Central memory CD8-positive, alpha-beta T cell (primary cell): ENCODE measurements at places on chromosomes 3 and 15.

DNA sequence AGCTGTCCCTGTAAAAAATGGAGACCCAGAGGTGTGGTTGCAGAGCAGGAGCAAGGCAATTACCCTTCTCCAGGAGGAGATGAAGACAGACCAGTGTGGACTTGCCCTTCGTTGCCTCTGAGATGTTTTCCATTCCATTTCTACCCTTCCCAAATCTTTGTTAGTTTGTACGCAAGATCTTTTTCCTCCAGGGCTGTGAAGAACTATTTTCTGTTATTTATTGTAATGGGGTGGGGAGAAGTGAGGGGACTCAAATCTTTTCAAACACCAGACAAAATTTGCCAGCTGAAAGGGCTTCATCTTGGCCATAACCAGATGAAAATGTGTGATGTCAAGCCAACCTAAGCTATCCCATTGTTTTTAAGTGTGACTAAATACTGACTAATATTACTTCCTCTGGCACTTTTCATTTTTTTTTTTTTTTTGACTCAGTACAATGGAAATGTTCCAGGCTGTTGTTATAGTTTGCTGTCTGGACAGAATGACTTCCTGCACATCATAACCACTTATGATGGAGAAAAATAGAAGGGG is 271.3 kb upstream of the TPRG1 start:
- DNase-seq = no peak

GRCh38 chr3:30184091-30184810 is 422.1 kb upstream of the TGFBR2 start:
- no peak for DNase-seq

GRCh38 chr15:94234300-94234699 is 2.9 kb downstream of the MCTP2 start:
- DNase-seq = no peak

GRCh38 chr15:69072906-69073305 is 58.4 kb downstream of the NOX5 start:
- DNase-seq = no peak

- DNase-seq = no peak
Measured at GRCh38 chr3:53242155-53242554, 13.7 kb downstream of the TKT start.

DNA sequence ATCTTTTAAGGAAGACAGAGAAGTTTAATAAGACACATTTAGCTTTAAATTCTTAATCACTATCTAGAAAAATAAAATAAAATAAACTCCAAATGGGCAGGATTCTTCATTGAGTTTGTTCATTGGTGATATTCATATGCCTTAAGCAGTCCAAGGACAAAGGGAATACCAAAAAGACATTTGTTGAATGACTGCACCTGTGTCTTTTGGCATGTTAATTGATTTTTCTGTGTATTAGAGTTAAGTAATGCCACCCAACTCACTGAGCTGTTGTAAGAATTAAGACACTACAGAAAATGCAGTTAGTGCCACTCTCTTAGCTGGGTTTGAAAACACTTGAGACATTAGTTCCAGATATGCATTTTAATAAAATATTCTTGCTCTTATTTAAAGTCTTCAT is 683.6 kb upstream of the ROBO1 start:
- no peak for DNase-seq

GRCh38 chr3:108037770-108038169 is 53.1 kb downstream of the CD47 start:
- DNase-seq = no peak

DNA sequence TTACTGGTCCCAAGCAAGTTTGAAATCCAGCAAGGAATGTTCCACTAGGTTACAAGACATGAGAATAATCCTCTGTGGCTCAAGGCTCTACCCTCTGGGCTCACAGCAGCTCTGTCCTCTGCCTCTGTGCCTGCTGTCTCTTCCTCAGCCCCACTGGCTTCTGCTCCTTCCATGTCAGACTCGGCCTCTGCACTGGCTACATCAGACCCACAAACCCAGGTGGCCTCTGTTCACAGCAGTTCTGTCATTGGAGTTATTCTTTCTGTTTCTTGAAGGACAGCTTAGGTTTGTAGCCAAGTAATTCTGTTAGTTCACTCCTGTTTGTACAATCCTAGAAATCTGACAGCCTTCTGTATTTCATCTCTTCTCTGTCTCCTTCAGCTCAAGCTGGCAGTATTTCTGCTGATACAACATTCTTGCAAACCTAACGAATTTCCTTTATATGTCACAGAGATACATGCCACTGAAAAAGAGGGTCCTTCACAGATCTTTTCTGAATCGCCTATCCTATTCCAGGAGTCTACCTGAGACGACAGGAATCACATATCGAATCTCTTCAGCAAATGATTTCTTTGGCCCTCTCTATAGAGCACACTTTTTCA is 227.8 kb upstream of the PLSCR5 start:
- no peak for DNase-seq

DNA sequence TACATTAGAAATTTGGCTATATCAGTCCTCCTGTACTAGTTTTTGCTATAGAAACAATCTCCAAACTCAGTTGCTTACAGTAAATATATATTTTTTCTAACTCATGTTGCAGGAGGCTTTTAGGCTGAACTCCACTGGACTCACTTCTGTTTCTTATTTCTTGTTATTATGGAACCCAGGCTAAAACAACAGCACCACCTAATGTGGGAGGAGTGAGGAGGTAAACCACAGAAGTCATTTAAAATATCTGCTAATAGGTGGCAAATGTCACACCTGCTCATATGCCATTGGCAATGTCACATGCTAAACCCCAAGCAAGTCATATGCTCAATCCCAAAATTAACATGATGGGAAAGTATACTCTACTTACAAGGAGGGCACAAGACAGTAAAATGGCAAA is 462.2 kb downstream of the PLOD2 start:
- DNase-seq = no peak

DNA sequence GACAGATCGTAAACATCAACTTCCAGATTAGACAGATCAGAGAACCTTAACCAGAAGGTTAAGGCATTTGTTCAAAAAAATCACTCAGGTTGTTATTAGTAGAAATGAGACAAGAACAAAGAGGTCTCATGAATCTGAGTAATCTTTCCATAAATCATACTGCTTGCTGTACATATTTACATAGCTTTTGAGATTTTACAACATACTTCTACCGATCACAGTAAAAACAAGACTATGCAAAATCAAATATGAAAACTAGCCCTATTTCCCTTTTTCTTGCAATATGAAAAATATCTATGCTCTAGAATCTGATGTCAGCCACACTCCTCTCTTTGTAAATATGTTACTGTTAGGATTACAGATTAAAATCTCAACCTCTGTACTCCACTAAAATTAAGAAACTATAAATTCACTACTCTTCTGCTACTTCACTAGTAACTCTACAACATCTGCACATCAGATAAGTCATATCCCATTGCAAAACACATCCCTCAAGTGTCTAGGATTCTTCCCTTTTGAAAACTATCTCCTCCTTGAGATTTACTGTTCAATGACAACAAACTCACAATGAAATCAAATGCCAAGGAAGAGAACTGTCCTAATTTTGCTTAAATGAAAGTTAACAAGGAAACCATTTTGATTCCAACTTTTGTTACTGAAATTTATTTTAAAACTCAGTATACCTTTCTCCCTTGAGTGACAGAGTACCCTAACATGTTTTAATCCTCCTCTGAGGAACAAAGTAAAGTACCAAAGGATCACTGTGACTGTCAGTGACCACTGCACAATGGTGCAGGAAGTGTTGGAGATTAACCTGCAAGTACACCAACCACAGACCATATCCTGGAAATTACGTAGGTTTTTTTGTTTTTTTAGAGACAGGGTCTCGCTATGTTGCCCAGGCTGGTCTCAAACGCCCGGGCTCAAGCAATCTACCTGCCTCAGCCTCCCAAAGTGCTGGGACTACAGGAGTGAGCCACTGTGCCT is 12.8 kb downstream of the DCUN1D1 start:
- DNase-seq = no peak

- no peak for DNase-seq
Measured at GRCh38 chr3:14329116-14329830, 73.1 kb upstream of the SLC6A6 start.

GRCh38 chr15:65881766-65882434 is 12.6 kb downstream of the RAB11A start:
- DNase-seq = no peak

DNA sequence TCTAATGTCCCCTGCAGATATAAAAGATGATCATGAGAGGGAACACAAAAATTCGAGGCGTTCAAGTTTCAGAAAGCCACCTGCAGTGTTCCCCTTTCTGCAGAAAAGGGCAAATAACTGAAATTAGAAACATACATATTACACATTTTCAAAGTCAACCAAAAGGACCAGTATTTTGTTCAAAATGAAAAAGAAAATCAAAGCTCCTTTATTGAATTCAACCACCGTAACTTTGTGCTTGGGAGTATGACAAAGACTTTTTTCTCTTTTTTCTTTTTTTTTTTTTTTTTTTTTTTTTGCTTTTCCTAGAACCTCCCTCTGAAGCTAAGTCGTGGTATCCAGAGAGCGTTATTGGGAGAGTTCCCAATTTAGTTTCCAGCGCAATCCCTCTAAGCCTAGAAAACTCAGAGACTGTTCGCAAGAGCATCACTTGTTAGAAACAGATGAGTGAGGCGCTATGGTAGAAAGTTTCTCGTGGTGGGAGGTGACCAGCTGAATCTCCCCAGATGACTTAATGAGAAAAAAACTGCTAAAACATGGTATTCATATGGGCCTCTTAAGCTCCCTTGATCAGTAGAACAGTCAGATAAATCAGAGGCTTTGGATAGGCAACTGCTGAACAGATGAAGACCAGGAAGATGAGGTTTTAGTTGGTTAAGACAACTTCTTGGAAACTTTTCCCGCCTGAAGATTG is 77.4 kb downstream of the MB21D2 start:
- DNase-seq = no peak

- DNase-seq = no peak
Measured at GRCh38 chr15:26806574-26806973, 33.7 kb upstream of the GABRB3 start.

DNA sequence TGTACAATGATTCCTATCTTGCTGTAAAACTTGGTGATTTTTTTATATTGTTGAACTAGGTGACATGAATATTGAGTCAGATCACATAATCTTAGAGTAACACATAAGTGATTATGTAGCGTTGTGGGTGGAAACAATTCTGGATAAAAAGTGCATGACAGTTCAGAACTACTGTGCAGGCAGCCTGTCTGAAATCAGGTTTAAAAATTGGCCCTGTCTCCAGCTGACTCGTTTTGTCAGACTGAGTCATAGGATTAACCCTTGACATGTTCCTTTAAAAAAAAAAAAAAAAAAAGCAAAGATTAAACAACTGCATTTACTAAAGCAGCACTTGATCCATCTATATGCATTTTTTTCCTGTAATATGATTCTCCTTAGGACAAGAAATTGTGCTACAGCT is 160.0 kb upstream of the CGNL1 start:
- DNase-seq = no peak

DNA sequence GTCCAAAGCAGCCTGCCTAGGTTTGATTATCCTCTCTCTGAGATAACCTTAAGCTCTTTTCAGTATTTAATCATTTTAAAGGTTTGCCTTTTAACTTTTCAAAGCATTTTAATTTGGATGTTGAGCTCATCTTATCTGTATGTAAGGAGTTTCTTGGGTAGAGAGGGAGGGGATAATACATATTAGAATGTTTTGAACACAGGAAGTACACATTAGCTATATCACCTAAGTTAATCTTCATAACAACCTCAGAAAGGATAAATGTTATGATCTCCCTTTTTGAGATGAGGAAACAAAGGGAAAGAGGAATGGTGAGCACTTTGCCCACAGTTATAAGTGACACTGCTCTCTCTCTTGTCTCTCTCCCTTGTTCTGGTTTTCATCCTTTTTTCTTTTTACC is 2.2 kb upstream of the CD47 start:
- DNase-seq = no peak

DNA sequence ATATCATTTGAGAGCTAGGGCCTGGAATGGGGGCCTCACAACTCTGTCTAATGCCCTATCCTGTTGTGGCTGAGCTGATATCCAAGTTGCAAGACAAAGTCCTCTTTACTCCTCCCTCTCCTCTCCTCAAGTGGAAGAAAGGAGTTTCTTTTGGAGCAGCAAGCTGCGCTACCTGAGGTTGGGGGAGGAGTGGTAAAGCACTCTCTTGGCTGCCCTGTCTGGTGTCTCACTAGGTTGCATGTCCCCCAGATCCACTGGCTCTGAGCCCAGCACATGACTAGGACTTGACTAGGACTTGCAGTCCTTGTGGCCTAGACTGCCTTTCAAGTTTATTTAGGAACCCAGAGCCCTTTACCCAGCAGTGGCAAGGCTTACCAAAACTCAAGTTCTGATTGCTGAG is 141.1 kb upstream of the SETMAR start:
- DNase-seq = no peak

DNA sequence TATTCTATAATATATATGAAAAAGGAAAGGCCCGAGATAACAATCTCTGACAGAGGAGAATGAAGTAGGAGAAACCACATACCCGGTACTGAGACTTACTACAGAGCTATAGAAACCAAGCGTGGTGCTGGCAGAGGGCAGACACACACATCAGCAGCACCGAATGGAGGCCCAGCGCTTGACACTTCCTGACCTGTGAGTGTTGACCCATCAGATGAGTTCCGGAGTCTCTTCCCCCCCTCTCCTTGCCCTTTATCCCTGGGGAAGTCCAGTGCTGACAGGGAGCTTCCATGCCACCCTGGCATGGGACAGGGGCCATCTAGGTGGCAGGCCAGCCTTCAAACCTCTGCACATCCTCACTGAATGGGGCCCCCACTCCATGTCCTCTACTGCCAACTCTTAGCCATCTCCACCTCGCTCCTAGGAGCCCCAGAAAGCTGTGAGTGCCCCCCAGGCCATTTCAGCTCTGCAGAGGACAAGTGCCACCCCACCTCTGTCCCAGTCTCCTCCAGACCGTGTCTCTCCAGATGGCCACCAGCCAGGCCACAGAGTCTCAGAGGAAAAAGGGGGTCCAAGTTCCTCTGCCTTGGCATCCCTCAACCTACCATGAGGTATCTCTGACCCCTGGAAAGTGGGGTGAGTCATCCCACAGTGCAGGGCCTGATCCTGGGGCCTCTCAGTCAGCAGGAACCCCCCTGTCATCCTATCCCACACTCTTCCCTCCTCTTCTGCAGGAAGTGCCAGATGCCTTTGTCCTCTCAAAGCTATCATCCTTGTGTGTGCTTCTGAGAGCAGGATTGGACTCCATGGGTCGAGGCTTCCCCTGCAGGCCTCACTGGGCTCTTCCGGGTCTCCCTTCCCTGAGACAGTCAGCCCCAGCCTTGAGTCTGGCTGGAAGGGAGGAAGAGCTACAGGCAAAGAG is 116.5 kb upstream of the ALDH1A3 start:
- no peak for DNase-seq

DNA sequence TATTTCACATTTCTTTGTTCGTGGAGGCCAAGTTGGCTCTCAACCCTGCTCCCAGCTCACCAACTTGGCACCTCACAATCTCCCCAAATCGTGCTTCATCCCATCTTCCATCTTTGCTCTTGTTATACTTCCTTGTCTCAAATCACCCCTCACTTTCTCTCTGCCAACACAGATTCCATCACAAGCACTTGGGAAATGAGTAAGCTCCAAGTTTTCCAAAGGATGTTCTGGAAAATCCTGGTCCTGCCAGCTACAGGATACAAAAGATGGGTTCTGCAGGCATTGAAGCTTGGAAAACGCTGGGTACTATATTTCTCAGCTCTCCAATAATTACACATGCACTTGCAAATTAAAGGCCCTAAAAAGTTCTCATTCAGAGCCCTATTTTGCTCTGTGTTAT is 4.1 kb upstream of the TM4SF4 start:
- no peak for DNase-seq

- DNase-seq = no peak
Measured at GRCh38 chr3:50226888-50227389, 9.1 kb upstream of the GNAI2 start.
